Left cardiac atrium (tissue), 4 donors: ENCODE measurements at places on chromosomes 12 and 14.

DNA sequence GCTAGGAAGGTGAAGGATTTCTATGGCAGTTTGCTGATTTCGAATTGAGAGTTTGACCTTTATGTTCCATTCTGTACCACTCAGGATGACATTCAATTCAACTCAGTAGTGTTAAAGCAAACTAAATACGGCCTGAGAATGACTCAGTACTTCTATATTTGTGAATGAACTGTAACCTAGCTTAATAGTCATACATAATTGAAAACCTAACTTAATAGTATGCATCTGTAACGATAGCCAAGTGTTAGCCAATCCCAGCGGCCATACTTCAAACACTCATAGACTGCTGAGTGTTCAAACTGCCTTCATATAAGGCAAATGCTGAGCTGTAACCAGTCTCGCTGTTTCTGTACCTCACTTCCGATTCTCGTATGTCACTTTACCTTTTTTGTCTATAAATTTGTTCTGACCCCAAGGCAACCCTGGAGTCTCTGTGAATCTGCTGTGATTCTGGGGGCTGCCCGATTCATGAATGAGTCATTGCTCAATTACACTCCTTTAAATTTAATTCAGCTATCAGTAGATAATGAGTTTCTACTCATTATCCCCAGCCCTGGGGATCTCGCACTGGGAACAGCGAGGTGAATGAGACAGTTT, 98.5 kb upstream of the SLC24A4 start:
- DNase-seq, result no peak

- no peak for DNase-seq
Measured at GRCh38 chr12:92695056-92695455, 7.7 kb upstream of the PLEKHG7 start.

GRCh38 chr14:101090976-101091375, 187.5 kb upstream of the RTL1 start:
- no peak for DNase-seq

DNA sequence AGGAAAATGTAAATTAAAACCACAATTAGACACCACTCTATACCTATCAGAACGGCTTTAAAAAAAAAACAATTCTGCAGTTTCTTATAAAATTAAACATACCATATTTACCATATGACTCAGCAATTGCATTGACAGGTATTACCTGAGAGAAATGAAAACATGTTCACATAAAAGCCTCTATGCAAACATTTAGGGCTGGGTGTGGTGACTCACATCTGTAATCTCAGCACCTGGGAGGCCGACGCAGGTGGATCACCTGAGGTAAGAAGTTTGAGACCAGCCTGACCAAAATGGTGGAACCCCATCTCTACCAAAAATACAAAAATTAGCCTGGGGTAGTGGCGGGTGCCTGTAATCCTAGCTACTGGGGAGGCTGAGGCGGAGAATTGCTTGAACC, 41.1 kb downstream of the SPTB start:
- no peak for DNase-seq

DNA sequence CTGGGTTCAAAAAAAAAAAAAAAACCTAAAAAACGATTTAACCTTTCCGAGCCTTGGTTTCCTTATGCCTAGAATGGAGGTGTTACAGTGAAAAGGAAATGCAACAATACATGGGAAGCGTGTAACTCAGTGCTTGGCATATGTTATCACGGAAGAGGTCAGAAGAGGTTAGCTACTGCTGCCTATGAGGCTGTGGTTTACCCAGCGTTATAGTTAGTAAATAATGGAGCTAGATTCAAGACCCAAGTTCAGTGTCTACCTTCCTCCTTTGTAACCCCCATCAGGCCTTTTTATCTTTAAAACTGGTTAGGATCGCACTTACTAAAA, 839 bp downstream of the IFT43 start:
- no peak for DNase-seq

- no peak for DNase-seq
Measured at GRCh38 chr12:1083151-1083888, 92.3 kb downstream of the ERC1 start.

- DNase-seq, result no peak
Measured at GRCh38 chr14:37711831-37712475, 116.5 kb downstream of the TTC6 start.

- peak; percentile 70 for DNase-seq
Measured at GRCh38 chr12:57182918-57183575, 33.5 kb upstream of the NXPH4 start.

DNA sequence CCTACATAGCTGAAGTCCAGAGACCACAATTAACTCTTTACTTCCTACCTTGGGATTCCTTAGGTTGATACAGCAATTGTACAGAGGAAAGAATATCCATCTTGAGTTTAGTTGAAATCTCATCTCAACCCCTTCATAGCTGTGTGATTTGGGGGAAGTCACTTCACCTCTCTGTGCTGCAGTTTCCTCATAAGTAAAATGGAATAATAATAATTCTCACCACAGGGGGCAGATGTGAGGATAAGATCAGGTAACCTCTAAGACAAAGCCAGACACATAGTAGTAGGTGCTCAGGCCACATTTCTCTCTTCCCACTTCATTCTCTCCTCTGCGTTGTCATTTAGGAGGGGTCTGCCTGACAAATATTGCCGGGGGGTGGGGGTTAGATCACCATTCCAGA, 6.7 kb downstream of the FOXN4 start:
- no peak for DNase-seq

DNA sequence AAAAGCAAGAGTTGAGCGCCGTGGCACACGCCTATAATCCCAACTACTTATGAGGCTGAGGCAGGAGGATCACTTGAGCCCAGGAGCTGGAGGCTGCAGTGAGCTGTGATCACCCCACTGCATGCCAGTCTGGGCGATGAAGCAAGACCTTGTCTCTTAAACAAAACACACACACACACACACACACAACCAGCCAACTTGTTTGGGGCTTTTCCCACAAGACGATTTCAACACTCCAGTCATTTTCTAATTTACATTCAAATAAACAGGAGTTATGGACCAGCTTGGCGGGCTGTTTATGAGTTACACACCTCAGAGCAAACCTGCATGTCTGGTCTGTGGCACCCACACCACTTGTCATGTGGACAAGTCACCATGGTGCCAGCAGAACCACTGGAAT, 6.7 kb downstream of the GLTP start:
- no peak for DNase-seq

DNA sequence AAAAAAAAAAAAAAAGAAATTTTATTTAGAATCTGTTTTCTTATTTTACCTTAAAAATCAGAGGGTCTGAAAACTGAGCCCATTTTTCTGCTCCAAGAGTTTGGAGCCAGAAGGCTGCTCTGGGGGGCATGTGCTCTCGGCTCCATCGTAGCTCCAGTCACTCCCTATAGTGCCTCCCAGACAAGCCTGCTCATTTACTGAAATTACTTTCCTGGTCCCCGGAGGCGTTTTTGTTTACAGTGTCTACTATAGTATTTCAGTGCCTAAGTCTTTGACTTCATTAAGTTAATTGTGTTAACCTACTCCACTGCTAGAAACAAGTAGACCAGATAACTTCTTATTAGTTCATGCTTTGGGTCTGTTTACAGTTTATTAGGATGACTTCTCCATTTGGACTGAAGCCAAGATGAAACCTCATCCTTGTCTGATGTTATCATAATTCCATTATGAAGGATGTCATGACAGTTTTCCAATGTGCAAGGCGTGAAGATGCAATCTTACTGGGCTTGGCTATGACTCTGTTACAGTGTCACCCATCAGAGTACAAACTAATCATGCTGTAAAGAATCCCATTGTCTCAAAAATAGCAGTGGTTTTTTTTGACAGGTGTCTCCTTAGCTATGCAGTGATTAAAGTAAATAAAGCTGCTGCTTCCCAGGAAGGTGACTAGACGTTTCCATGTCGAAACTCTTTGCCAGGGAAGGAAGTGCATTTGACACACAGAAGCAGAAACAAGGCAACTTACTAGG, 182.3 kb downstream of the TMEM132C start:
- DNase-seq, result no peak

DNA sequence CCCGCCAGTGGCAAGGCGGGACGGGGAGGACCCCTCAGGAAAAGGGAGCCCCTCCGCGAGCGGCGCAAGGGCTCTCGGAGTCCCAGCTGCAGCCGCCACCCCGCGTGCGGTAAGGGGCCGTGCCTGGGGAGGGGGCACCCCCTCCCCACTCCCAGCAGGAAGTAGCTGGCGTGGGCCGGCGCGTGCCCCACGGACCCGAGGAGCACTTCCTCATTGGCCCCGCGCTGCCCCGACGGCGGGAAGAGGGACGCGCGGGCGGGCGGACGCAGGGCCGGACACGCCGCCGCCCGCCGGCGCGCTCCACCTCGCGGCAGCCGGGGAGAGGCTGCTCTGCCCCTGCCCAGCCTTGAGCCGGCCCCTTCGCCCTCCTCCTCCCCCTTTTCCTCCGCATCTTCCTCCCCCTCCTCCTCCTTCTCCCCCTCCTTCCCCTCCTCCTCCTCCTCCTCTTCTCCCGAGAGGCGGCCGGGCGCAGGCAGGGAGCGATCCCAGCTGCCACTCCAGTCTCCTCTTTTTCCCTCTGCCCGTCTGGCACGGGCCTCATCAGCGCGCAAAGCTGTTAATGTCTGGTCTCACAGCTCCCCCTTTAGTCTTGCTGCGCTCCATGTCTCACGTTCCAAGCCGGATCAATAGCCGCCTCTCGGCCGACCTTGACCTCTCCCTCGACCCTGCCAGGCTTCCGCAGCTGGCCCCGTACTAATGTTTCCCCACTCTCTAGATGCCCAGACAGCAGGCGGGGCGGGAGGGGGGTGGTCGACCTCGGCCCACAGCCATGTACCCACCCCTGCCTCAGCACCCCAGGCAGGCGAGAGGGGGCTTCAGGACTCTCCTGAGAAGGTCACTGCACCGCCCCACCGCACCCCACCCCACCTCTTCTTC, 2.6 kb upstream of the BCL11B start:
- peak; percentile 52 for DNase-seq

DNA sequence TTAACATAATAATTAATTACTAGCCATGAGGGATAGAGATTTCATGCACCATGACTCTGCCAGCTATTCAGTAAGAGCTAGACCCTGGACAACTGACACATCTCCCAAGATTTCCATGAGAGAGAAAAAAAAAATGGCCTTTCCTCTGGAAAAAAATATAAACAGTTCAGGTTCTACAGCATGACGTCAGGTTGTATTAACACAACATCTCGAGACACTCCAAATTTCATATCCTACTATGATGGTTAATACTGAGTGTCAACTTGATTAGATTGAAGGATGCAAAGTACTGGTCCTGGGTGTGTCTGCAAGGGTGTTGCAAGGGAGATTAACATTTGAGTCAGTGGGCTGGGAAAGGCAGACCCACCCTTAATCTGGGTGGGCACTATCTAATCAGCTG, 11.1 kb downstream of the DBX2 start:
- no peak for DNase-seq

DNA sequence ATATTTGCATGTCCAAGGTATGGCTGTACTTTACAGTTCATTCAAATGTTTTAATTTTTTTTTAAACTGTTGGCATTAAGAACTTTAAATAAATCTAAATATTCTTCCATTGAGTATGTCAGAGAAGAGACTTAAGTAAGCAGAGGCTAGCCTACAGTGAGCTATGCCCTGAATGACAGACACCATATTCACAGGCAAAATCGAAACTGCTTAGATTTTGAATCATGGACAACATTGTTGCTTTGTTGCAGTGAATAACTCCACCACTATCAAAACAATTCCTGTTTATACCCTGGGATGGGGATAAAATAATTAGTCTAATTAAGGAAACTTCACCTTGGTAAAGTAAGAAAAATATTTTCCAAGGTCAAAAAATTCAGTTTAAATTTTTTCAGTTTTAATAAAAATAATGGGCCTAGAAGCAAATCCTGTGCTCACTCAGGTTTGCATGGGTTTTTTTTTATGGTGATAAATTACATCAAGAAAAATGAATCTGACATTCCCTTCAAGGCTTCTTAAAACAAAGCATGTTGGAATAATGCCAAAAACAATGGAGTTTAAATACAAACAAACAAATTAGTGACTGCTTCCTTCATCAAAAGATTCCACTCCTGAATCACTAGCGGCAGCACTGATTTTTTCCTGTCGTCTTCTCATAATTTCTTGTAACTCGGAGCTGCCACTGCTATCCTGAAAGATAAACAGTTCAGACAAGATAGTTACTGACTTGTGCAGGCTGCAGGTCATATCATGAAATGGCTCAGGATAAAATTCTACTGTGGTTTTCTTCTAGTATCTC, 168.2 kb downstream of the EPS8 start:
- DNase-seq, result no peak

- no peak for DNase-seq
Measured at GRCh38 chr14:33899723-33900341, 51.0 kb downstream of the EGLN3 start.

DNA sequence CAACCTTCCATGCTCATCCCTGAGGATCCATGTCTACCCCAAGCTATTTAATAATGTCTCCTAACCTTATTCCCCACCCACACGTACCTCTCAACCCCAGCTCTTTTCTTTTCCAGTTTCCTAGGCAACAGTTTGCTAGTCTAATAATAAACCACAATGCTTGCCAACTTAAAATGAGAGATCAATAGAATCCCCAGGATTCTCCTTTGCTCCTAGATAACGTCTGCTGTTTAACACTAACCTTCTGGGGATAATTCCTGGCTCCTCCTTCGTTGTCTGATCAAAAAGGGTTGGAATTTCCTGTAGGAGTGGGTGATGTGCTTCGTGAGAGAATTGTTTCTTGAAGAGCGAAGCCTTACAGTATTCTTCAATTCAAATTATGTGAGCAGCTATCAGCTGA, 42.2 kb upstream of the DBX2 start:
- DNase-seq, result no peak

DNA sequence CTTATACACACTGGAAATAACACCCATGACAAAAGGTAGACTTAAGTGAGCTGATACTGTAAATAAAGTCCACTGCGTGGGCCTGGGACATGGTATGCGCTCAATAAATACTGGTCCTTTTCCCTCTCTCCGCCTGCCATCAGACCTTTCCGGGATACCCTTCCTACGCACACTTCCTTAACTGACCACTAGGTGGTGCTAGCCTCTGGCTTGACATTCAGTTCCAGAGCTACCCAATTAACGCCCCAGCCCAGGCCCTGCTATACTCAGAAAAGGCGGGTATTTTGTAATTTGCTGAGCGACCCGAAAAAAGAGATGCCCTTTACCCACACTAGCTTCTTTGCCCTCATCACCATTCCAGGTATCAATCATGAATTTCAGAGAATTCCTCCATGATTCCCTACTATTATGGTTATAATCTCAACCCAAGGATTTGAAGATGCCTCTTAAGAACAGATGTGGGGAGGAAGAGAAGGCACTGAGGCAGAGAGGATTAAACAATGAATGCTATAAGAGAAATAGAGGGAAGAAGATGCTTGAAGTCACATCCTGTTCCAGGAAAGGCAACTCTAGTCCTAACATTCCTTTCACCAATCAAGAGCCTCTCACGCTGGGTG, 3.9 kb upstream of the LRP1 start:
- peak; percentile 75 for DNase-seq
